Lung microvascular endothelial cell (primary cell): ENCODE measurements at places on chromosomes 6 and 20.
A peak's percentile ranks its signal among the peaks of the same experiment; 100 is the strongest.

GRCh38 chr20:4159765-4160490 is 144.6 kb upstream of the RNF24 start:
- no peak for DNase-seq

DNA sequence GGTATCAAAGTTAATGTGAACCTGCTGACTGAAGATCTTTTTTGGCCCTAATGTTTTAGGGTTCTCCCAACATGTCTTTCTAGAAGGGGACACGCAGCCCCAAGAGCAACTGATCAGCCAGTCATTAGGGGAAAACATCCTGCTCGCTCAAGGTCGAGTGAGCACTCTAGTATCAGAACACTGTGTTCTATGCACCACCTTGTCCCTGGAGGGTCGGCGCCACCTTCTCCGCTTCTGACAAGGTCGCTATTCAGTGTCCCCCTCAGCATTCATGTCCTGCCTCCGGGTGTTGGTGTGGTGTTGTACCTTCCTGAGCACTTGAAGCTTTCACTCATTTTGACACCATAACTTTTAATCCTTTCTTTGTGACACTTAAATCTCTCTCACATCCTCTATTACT is 331.2 kb upstream of the KCNQ5 start:
- no peak for DNase-seq

GRCh38 chr6:6639572-6639971 is 51.1 kb downstream of the LY86 start:
- DNase-seq, result no peak

- no peak for DNase-seq
These were observed 17.3 kb downstream of the RAMACL start for GRCh38 chr6:166569206-166569605.

GRCh38 chr6:32113386-32114352 is 4.5 kb upstream of the TNXB start:
- peak; percentile 65 for DNase-seq

GRCh38 chr20:52083627-52084232 is 107.8 kb downstream of the ZFP64 start:
- peak; percentile 88 for DNase-seq

DNA sequence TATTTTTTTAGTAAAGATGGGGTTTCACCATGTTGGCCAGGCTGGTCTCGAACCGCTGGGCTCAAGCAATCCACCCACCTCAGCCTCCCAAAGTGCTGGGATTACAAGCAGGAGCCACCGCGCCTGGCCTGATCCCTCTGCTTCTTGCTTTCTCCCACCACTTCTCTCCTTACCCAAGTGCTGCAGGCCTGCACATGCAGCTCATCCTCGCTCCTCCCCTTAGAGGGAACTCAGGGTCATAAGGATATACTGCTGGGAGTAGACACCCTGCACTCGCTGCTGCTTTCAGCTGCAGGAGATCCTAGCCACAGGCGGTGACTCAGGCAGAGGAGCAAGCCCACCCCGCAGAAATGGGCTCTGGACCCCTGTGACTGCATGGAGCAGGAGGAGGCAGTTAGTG is 40.0 kb upstream of the FANCE start:
- no peak for DNase-seq

DNA sequence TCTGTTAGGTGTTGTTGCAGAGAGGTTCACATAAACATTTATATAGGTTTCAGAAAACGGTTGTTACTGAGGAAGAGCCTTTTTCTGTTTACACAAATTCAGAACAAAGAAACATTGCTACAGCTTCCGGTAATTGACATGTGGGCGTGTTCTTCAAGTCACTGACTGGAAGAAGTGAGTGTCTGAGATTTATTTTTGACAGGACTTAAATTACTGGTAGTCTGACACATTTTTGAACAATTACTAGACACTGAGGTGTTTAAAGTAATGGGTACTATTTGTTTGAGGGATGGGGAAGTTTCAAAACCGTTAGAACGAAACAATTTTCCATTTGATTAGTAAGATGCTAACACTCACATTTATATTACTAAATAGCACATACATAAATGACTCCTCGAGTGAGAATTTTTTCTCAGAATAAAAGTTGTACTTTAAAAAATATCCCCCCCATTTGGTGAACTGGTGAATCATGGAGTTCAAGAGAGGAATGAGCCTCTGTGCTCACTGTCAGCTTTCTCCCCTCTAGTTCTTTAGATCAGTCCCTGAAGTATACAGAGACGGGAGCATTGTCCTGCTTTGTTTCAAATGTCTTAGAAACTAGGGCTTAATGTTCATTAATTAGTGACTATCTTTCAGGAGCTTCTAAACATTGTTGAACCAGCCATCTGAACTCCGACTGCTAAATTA is 98.7 kb downstream of the TSHZ2 start:
- peak; percentile 39 for DNase-seq

DNA sequence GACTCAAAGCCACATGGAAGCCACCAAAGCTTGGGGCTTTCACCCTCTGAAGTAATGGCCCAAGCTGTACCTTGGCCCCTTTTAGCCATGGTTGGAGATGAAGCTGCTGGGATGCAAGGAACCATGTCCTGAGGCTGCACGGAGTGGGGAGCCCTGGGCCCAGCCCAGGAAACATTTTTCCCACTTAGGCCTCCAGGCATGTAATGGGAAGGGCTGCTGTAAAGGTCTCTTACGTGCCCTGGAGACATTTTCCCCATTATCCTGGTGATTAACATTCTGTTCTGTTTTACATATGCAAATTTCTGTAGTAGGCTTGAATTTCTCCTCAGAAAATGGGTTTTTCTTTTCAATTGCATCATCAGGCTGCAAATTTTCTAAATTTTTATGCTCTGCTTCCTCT is 558.2 kb downstream of the EYS start:
- DNase-seq, result no peak

GRCh38 chr6:47438481-47439347 is 38.9 kb upstream of the CD2AP start:
- DNase-seq, result no peak

GRCh38 chr20:2840967-2841531 is 504 bp downstream of the VPS16 start:
- peak; percentile 65 for DNase-seq

GRCh38 chr6:112019589-112019988 is 34.3 kb upstream of the CCN6 start:
- no peak for DNase-seq

DNA sequence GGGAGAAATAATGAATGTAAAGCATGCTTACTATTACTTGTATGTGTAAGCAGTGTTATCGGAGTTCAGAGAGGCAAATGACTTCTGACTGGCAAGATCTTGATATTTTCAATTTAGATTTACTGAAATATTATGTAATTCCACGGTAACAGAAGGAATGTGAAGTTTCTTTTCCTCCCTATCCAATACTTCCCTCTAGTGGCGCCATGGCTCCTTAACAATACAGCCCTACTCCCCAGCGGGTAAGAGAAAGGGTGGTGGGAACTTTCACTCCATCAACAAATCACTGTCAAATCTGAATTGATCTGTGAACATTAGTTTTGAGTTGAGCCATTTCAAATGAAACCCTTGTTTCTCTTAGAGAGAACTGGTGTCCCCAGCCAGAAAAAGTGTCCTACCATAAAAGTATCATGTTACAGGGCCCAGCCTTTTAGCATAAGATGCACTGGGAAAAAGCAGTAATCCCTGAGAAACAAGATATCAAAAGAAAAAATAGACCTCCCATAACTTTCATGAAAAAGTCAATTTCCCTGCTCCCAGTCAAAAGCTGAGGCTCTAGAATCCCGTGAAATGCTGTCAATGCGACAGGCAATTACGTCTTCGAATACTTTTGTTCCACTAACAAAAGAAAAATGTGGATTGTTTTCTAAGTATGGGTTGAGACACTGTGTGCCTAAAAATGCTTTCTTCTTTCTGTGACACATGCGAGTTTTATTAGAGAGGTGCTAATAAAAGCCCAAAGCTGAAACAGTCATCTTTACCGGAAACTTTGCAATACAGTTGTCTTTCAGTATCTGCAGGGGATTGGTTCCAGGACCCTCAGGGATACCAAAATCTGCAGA is 12.9 kb downstream of the COX7A2 start:
- peak; percentile 60 for DNase-seq

- no peak for DNase-seq
These were observed 1.6 kb downstream of the RAET1G start for GRCh38 chr6:149921361-149921760.

GRCh38 chr6:100446115-100447080 is 18.3 kb downstream of the SIM1 start:
- DNase-seq, result no peak

- peak; percentile 15 for DNase-seq
These were observed 1.8 kb downstream of the ADAM33 start for GRCh38 chr20:3679749-3680700.

- no peak for DNase-seq
These were observed 20.3 kb downstream of the OR2B6 start for GRCh38 chr6:27977387-27977786.
